ENCODE measurements at places on chromosomes 2 and 18. TPM values are rescaled to one million over a fixed set of nuclear protein-coding genes. Genes with fewer than 3 reads are reported as not detected.
A peak's percentile ranks its signal among the peaks of the same experiment; 100 is the strongest.

GRCh38 chr2:105140240-105140568 is 101.3 kb upstream of the GPR45 start:
- DNase-seq = no peak

DNA sequence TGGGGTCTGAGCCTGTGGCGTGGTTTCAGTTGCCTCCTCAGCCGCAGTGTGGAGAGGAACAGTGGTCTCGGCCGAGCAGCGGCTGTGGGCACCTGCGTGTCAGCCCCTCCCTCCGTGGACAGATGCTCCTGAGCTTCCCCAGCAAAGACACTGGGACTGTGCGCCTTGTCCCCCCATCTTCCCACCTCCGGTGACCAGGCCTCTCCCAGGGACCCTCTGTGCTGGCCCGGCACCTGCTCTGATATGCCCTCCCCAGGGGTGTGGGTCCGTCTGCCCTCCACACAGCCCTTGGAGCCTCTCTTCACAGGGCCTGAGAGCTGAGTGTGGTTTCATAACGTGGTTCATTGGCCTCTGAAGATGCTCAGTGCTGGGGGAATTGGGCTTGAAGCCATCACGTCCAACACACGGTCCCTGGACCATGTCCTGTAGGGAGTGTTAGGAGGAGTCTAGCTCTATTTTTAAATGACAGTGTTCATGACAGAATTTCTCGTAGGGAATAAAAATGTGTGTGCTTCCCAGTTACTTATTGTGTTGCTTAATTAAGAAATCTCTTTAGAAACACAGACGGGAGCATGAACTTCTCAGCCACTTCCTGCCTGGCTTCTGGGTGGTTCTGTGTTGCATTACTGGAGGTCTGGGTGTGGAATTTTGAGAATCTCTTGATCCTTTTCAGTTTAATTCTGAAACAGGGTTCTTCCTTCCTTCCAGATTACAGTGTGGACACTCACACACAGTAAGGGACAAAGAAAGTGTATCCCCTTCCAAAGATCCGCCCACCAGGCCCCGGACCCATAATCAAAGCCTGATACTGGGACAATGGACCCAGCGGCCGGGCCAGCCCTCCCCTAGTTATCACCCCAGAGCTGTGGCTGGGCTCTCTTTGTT is 110.7 kb downstream of the NFATC1 start:
- DNase-seq = peak; percentile 28

DNA sequence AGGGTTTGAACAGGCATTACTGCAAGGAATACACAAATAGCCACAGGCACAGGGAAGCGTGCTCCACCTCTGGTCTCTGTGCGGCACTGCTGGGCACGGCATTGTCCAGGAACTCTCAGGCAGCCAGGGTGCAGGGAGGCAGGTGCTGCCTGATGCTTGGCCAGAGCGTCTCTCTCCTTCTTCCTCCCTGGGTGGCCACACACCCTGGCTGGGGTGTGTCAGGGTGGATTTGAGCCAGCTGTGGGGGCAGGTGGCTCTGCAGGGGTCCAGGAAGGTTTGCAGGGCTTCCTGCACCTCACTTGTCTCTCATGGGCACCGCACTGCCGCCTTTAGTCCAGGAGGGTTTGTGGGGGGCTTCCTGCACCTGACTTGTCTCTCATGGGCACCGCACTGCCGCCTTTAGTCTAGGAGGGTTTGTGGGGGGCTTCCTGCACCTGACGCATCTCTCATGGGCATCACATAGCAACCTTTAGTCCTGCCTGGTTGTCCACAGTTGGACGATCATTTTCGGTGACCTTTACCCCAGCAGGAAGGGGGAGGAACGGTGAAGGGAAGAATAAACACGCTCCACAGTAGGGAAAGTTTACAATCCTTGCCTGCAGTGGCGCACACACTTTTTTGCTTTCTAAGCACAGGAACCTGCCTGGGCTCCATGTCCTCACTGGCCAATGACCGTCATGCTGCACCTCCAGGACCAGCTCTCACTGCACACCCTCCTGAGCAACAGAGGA is 332.9 kb downstream of the EIPR1 start:
- DNase-seq = no peak

- no peak for DNase-seq
Measured at GRCh38 chr2:158799181-158799580, 4.1 kb downstream of the DAPL1 start.

GRCh38 chr2:105738658-105739241 is 6.0 kb upstream of the NCK2 start:
- no peak for DNase-seq

GRCh38 chr2:165120740-165121467 is 82.9 kb downstream of the SCN3A start:
- no peak for DNase-seq

GRCh38 chr18:6363216-6363615 is 51.5 kb downstream of the L3MBTL4 start:
- DNase-seq = no peak

DNA sequence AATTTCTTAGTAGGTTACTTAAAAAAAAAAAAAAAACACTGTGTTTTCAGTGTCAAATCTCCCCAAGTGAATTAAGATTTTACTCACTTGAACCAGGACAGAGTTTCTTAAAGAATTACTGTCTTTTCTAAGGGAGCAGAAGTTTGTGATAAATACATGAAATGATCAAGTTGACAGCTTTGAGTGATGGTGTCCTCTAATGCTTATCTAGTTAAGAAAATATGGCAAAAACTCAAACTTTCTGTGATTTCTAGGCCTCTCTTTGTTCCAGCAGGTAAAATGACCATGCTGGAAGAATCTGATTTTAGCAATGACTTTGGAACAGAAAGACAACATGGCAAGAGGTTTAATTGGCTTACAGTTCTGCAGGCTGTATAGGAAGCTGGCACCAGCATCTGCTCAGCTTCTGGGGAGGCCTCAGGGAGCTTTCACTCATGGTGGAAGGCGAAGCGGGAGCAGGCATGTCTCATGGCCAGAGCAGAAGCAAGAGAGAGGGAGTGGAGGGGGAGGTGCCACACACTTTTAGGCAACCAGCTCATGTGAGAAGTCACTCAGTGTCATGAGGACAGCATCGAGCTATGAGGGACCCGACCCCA is 6.6 kb downstream of the MAPRE2 start:
- no peak for DNase-seq

DNA sequence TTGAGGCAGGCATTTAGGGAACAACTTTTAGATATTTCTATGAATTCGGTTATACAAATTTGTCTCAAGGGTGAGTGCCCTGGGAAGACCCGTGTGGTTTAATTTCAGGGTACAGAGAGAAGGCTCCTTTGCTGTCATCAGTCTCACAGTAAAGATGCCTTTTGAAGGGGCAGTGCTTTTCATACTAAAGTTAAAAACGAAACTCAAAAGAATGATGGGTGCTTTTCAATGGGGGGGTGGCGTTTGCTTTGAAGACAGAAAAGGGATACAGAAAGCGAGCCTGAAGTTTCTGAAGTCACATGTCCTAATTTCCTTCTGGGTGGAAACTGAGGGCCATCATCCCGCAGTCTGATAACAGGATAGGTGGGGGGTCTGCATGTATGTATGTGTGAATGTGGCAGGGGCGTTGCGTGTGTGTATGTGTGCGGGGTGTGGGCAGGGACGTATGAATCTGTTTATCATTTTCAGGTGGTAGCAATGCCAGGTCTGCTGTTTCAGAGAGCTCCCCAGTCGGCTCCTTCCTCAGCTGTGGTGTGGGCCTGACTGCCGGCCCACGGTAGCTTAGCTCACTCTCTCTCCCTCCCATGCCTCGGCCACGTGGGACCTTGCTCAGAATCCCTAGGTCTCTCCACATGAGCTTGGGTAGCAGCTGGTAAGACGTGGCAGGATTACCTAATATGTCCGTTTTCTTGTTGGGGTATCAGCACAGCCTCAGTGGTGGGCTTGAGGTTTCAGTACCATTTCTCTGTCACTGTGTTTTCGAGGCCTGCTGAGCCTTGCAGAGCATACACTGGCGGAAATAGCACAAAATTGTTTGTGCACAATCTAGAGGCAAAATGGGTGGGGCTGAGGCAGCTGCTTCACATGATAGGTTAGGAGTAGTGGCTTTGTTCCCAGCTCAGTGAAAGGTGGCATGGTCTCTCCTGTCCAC is 32.7 kb downstream of the ARHGAP25 start:
- DNase-seq = no peak

- DNase-seq = no peak
Measured at GRCh38 chr2:32262105-32262504, 2.6 kb downstream of the NLRC4 start.

DNA sequence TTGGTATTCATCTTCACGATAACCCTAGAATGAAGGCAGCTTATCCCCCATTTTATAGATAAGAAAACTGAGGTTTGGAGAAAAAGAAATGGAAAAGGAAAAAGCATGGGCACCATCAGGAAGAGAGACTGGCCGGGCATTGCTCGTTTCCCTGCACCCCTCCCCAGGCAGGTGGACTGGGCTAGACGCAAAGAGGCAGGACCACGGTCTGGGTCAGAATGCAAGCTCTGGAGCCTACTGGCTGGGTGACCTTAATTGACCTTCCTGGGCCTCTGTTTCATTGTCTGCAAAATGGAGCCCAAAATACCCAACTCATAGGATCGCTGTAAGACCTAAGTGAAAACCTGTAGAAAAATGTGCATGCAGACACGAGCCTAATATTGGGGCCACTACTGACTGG is 135.3 kb upstream of the GLI2 start:
- DNase-seq = no peak

- no peak for DNase-seq
Measured at GRCh38 chr18:24095976-24096375, 42.9 kb upstream of the CABYR start.

DNA sequence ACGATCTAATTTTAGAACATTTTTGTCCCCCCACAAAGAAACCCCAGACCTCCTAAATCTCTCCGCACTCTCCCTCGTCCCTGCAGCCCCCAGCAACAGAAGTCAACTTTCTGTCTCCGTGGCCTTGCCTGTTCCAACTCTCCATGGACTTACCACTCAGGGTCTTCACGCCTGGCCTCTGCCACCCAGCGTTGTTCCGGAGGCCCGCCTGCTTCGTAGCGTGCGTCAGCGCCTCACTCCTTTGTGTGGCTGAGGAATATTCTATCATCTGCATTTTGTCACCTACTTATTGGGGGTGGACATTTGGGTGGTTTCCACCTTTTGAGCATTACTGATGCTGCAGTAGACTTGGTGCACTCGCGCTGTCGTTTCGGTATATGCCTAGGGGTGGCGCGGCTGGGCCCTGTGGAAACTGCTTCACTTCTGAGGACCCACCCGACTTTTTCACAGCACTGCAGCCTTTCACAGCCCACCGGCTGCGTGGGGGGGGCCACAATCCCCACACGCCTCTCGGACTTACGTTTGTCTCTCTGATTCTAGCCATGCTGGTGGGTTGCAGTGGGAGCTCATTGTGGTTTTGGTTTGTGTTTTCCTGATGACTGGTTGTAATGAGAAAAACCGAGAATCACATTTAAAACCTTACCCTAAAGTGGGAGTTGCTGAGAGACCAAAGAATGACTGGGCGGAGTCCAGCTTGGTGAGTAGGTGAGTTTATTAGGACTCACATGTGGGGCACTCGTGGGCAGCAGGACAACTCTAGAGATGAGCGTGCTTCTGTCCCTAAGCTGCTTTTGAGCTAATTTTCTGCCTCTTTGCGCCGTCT is 1.4 kb upstream of the HSBP1L1 start:
- peak; percentile 29 for DNase-seq

DNA sequence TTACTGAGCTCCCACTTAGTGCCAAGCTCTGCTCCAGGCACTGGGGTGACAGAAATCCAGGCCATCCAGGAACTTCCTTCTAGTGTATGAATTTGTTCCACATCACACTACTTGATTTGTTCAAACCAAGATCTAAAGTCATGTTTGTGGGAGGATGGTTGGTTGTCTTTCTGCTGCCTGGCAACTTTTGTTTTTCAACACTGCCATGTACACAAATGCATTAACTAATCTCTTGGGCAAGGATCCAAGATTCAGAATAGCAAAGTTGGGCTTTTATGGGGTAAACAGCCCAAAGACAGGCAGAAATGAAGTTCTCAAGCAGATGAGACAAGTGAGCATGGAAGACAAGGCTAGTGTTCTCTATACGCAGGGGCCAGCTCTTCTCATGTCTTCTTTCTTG is 53.4 kb upstream of the PROKR1 start:
- DNase-seq = no peak

- no peak for DNase-seq
Measured at GRCh38 chr2:238854246-238854645, 6.4 kb downstream of the TWIST2 start.

GRCh38 chr2:164164602-164165001 is 428.8 kb upstream of the FIGN start:
- DNase-seq = no peak

DNA sequence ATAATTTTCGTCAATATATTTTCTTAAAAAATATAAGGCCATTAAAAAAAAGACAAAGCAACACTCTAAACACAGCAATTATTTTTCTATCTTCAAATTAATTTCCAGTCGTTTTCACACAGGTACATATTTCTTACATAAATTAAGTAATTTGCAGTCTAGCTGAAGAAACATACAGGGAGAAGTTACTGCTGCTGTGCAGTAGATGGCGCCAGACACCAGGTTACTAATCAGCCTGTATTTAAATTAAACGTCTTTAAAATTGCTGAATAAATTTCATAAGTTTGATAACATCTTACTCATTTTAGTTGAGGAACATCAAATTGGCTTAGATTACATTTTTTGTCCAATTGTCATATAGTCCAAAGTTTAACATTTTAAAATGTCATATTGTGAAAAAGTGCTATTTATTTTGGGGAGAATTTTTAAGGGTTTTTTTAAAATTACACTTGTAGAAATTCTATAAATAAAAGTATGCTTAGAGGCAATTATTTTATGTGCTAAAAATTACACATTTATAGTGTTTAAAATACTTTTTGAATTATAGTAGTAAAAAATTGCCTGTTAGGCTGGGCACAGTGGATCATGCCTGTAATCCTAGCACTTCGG is 88.4 kb downstream of the PMAIP1 start:
- peak; percentile 51 for DNase-seq

SGPP2 gene
- 0.22 TPM for polyA plus RNA-seq

NAT8 gene
- polyA plus RNA-seq = 0.48 TPM

PROKR1 gene
- polyA plus RNA-seq = 0.02 TPM

SPATS2L gene
- 38.0 TPM for polyA plus RNA-seq

GPR35 gene
- 2.2 TPM for polyA plus RNA-seq

All from ovary (tissue), 10 donors.